ENCODE measurements at places on chromosomes 4 and X. TPM values are rescaled to one million over a fixed set of nuclear protein-coding genes. Genes with fewer than 3 reads are reported as not detected.
A peak's percentile ranks its signal among the peaks of the same experiment; 100 is the strongest.

DNA sequence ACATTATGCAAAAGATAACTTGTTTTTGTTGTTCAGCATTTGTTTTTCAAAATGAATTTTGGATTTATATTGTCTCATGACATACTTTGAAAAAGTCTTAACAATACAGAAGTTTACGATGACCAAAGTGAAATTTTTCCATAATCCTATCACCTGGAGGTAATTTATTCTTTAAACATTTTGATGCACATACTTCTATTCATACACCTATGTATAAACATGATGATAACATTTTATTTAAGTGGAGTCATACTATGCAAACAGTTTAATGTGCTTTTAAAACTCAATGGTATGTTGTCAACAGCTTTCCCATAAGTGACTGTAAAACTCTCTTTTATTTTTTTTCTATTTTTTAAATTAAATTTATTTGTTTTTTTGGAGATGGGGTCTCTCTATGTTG, 65.0 kb downstream of the STAG2 start:
- no peak for DNase-seq

- DNase-seq = no peak
These were observed 49.5 kb upstream of the LNX1 start for GRCh38 chr4:53640576-53641453.

GRCh38 chr4:137685357-137685756, 153.1 kb upstream of the PCDH18 start:
- no peak for DNase-seq

The CXorf51B gene
- total RNA-seq = not detected

The SLC6A14 gene
- not detected for total RNA-seq

DNA sequence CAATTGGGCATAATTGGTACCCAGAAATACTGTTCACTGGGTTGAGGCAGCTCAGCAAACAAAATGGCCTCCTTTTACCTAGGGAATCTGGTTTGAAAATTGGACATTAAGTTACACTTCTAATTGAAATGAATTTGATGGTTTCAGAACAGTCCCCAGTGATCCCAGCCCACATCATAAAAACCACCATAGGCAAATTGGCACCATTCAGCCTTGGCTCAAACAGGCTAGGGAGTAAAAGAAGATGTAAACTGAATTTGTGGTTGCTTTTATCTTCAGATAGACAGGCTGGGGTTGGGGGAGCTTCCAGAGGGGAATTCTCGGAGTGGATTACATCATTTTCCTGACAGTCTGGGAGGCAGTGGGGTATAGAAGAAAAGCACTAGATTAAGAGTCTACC, 576.5 kb downstream of the MID1IP1 start:
- DNase-seq = no peak

DNA sequence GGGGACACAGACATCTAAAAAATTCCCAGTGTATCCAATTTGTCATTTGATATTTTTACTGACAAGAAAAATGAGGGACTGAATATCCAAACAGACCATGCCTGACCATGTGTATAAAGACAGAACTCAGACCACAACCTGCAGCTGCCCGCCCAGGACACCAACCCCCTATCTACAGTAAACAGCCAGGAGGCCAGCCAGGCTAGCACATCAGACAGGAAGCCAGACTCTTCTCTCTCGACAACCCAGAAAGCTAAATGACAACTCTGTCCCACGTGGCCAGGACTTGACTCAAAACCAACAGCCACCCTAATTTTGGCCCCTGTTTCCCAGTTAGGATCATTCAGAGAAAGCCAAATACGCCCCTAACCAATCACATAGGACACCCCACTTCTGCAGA, 15.1 kb downstream of the AFAP1 start:
- no peak for DNase-seq

- DNase-seq = no peak
These were observed 110.6 kb upstream of the FSTL5 start for GRCh38 chr4:162274354-162274753.

The GAB1 gene
- total RNA-seq = 0.65 TPM

DNA sequence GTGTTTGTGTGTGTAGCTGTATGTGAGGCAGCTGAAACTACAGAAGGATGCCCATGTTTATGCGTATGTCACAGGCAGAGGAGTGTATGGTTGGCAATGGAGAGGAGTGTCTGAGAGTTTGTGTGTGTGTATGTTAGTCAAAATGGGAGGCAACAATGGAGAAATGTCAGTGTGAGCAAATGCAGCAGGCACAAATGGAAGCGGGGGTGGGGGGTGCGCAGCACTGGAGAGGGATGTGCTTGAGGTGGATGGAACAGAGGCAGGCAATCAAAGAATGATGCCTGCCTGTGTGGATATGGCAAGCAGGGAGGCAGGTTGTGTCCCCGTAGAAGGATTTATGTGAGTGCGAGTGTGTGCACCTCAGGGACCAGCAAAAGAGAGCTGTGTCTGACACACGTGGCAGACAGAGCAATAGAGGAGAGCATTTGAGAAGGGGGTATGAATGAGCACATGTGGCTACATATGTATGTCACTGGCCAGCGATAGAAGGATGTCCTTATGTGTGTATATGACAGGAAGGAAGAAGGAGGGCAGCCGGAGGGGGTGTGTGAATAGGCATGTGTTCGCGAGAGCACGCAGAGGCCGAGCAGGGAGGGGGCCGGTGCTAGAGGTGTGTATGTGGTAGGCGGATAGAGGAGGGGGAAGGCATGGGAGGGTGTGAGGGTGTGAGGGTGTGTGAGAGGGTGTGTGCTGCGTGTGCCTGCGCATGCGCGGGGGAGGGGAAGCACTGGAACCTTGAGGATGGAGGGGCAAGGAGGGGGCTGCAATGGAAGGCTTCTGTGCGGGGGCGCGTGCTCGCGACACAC, 1.1 kb downstream of the PJA1 start:
- peak; percentile 84 for DNase-seq

DNA sequence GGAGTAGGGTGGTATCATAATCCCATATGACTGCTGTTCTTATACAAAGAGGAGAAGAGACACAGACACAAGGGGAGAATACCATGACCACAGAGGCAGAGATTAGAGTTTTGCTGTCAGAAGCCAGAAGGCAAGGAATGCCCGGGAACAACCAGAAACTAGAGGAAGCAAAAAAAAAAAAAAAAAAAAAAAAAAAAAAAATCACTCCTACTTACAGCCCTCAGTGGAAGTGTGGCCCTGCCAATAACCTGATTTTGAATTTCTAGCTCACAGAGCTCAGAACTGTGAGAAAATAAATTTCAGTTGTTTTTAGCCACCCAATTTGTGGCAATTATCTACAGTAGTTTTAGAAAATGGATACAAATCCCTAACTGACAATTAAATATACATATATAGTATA, 30.4 kb upstream of the UBE2NL start:
- DNase-seq = no peak

GRCh38 chr4:174869339-174869738, 40.3 kb upstream of the GLRA3 start:
- no peak for DNase-seq

The PRKG2 gene
- total RNA-seq = 0.12 TPM

DNA sequence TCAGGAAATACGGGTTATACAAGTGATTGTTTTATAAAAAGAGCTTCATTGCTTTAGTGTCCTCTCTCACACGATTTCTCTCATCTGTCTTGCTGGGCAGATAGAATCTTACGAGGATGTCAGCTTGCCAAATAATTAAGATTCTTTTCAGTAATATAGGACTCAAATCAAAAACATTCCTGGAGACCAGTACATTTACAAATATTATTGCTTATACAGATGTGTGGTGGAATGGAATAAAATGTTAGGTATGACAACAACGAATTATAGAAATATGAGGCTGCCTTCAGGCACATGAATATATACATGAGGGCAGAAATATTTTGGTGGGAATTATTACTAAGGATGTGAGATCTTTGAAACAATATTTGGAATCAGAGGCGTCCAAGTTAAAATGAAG, 88.9 kb downstream of the GC start:
- DNase-seq = no peak

The ADH1A gene
- not detected for total RNA-seq

The RRH gene
- not detected for total RNA-seq

The CLDN24 gene
- not detected for total RNA-seq

- no peak for DNase-seq
These were observed 310.5 kb downstream of the RAPGEF2 start for GRCh38 chr4:159413306-159413943.

The YIPF7 gene
- not detected for total RNA-seq

- DNase-seq = no peak
These were observed 16.5 kb upstream of the PDCL2 start for GRCh38 chr4:55608591-55608990.

The STATH gene
- total RNA-seq = not detected

The IQCM gene
- total RNA-seq = not detected

DNA sequence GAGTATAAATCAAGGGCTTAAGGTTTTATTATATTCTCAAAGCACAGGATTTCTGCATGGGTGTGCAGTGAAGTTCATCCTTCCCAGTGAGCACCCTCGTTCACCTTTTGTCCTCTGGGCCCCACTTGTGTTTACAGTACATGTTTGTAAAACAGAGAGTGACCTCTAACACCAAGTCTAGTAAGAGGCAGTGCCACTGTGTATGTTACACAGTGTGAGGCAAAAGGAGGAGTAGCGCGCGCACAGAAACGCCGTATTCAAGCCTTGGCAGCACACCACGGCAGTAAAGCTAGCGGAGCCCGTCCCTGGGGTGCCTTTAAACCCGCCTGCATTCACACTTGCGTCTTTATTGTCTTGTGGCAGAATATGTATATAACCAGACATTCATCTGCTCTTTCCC, 51.9 kb downstream of the CCNI start:
- peak; percentile 51 for DNase-seq

DNA sequence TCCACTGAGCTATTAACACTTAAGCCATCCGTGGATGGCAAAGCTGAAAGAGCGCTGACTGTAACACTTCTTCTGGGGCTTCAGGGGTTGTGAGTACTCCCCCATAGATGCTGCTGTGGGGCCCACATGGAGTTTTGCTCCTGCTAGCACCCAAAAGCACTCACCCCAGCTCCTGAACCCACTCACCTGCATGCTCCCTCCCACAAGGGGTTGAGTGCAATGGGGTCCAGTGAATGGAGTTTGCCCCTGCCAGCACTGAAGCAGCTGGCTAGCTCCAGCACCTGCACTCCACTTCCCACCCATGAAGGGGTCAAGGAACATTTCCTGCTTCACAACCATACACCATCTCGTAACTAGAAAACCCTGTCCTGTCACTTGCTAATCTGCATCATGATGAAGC, 78.9 kb downstream of the IL21 start:
- no peak for DNase-seq

GRCh38 chrX:9538544-9539045, 73.7 kb downstream of the TBL1X start:
- DNase-seq = no peak

DNA sequence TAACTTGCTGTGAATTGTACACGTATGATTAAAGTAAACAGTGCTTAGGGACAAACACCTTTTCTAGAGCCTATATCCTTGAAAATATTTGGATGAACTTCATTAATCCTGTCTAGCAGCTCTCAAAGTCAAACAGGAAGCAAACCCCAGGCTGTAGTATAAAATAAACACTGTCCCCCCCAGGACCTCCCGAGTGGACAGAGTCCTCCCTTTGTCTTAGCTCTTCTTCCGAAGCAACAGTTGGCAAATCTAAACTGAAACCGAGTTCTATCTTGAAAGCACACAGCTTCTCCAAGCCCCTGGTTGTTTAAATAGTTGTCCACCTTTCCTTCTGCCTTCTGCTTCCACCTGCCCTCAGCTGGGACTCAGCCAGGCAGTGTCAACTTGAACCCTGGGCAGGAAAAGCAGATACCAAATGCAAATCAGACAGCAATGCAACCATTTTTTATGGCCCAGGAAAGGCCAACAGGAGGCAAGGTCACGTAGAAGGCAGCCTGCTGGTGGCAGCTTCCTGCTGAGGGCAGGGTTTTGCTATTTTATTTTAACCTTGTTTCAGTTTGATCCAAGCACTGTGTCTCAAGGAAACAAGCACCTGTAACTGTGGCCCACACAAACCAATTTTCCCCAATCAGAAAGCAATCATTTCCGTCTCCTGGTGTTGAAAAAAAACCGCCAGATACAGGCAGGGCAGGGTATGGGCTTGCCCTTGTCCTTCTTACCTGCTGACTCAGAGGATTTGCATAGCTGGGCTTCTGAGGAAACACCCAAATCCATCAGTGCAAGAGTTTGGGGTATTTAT, 110.3 kb upstream of the KIT start:
- peak; percentile 65 for DNase-seq

The ODAPH gene
- 0.43 TPM for total RNA-seq

The PSAPL1 gene
- not detected for total RNA-seq

DNA sequence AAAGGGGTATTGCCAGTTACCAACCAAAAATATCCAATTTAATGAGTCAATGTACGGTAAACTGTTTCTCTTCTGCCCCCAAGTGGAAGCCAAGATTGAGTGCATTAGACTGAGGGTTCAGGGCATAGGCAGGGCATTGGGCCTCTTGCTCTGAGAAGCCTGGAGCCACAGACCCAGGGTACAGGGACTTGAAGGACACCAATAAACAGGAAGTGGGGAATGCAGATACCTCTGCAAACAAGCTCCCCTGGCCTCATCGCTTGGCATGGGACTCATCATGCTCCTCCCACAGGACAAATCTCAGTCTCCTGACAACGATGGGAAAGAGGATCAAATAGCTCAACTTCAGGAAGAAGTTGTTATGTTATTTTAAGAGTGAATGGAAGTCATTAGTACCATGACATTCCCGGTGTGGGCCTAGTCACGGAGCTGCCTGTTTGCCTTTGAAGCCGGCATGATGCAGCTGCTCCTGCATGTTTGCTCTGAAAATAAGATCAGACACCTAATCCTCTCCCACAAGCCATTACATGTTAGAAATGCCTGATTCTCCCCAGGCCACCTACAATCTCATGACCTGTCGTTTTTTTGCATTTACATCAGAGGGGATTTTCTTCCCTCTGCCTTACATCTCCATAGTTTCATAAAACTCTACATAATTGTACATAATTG, 224.2 kb downstream of the RCHY1 start:
- peak; percentile 43 for DNase-seq

The HSFX4 gene
- not detected for total RNA-seq

The CACNA1F gene
- 0.07 TPM for total RNA-seq

DNA sequence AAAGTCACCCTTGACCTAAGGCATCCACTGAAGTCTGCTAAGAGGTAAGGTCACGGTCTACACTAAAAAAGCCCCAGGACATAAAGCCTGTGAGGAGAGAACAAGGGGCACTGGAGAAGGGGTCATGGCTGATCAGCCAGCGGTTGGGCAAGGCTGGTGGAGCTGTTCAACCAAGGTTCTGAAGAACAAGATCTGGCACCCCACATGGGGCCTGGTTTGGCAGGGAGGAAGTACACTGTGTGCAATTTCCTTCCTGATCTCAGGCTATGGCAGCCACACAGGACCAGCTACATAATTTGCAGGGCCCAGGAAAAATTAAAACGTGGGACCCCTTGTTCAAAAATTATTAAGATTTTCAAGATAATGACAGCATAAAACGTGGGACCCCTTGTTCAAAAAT, 14.1 kb upstream of the BRS3 start:
- DNase-seq = no peak

The RAB40AL gene
- total RNA-seq = 0.26 TPM

The FOXP3 gene
- total RNA-seq = 14.2 TPM

- no peak for DNase-seq
These were observed 2.4 kb downstream of the CORIN start for GRCh38 chr4:47835494-47835893.

The RASL11B gene
- 2.2 TPM for total RNA-seq

The HOPX gene
- total RNA-seq = 88.5 TPM
